ENCODE measurements at places on chromosomes 7 and 10.
A peak's percentile ranks its signal among the peaks of the same experiment; 100 is the strongest.

DNA sequence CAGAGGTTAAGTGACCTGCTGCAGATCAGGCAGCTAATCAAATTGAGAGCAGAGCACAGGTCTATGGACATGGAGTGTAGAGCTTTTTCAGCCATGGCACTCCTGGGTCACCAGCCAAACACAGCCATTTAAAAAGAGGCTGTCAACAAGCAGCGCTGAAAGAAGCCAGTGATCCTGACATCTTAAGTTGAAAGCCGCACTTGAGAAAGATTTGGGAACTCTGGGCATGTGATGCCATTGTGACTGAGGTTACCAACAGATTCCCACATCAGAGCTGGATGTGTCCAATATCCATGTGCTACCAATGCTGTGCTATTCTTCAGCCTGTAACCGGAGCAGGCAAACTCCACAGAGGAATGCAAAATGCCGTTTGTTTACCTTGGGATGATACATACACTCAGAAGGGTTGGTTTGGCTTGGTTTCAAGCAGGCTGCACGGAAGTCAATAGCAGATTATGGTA lies 56.2 kb upstream of the ABLIM1 start:
- peak; percentile 68 for DNase-seq
- no peaks in the 10 kb centered on the region for H3K27me3 ChIP-seq
- H3K36me3 ChIP-seq, result no peaks in the 10 kb centered on the region
- H3K4me1 ChIP-seq, result peaks cover 15% of the 10 kb centered on the region
- H3K27ac ChIP-seq, result peak overlapping the region; percentile 88

DNA sequence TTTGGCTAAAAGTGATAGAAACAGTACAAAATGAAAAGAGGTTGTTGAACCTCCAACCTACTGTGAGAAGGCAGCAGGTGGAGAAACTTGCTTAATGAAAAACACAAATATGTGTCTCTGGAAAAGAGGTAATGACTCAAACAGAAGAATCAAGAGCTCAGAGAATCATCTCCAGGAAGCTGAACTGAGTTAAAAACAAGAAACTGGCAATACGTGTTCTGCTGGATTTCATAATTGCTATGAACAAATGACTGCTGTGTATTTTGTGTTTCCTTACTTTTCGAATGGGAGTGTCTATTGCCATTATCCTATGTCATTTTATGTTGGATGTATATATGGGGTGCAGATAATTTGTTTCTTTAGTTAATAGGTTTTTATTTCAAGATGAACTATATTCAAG lies 401.1 kb downstream of the DGKB start:
- no peak overlapping the region for H3K27ac ChIP-seq
- H3K27me3 ChIP-seq, result no peaks in the 10 kb centered on the region
- no peak for DNase-seq
- no peak overlapping the region for H3K4me3 ChIP-seq

DNA sequence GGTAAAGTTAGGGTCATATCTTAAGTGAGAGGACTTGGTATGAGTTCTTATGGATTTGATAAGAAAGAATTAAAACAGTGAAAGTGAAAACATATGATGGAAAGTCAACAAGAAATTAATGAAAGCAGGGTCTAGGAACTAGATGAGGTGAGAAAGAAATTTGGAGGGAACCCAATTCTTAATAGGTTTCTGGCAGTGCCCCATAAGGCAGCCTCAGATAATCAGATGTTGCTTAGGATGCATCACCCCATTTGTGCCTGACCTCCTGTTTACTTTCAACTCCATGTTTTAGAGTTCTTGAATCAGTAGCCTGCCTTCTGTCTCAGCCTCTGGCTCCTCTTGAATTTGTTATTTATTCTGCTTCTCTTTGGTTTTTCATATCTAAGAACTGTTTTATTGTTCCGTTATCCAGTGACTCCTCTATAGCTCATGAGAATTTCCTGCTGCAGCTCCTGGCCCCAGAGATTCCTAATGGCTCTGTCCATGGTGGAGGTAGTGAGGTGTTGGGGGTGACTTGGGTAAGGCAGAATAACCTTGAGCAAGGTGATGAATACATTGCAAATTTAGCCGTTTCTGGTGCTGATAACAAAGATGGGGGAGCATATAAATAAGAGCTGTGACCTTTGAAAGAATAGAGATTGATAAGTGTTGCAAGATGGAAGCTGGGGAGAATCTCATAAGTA lies 17.6 kb downstream of the ITGB8 start:
- H3K27me3 ChIP-seq, result no peaks in the 10 kb centered on the region
- DNase-seq, result no peak
- H3K27ac ChIP-seq, result no peak overlapping the region
- no peaks in the 10 kb centered on the region for H3K36me3 ChIP-seq
- no peak overlapping the region for H3K4me3 ChIP-seq

- peak overlapping the region; percentile 53 for H3K27ac ChIP-seq
- no peaks in the 10 kb centered on the region for H3K27me3 ChIP-seq
- H3K4me1 ChIP-seq, result peaks cover 82% of the 10 kb centered on the region
- H3K36me3 ChIP-seq, result no peaks in the 10 kb centered on the region
- no peak for DNase-seq
Observed at GRCh38 chr10:35399414-35400009, 63.2 kb downstream of the CCNY start.

DNA sequence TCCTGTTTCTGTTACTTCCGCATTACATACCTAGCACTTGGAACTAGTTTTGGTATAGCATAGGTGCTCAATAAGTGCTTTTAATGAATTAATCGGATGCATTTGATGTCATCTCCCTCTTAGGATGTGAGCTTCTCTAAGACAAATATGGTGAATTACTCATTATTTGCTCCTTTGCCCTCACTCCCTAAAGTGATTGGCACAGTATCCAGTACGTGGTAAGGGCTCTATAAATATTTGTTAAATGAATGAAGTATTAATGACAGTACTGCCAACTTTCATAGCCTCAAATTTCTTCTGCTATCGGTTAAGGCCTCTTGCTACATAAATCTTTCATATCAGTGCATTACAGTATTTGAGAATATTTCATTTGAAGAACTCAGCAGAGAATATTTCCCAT lies 75.9 kb upstream of the ARID5B start:
- H3K4me3 ChIP-seq, result no peak overlapping the region
- no peak for DNase-seq
- no peaks in the 10 kb centered on the region for H3K27me3 ChIP-seq
- no peaks in the 10 kb centered on the region for H3K4me1 ChIP-seq
- H3K27ac ChIP-seq, result no peak overlapping the region
- no peaks in the 10 kb centered on the region for H3K36me3 ChIP-seq

DNA sequence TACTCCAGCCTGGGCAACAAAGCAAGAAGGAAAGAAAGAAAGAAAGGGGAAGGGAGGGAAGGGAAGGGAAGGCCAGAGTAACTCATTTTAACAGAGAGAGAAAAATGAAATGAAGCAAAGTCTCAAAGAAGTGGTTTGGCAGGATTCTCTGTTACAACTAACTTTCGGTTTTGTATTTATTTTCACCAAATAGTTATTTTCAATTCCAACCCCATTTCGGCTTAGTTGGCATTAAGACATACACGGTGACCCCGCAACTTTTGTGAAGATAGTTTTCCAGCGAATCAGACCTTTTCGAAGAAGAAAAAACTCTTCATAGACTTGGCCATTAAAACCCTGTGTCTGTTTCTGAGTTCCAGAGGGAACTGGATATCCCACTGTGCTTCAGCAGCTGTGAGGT lies 45.2 kb upstream of the LYZL2 start:
- H3K36me3 ChIP-seq, result no peaks in the 10 kb centered on the region
- no peak overlapping the region for H3K4me3 ChIP-seq
- H3K27me3 ChIP-seq, result no peaks in the 10 kb centered on the region
- H3K4me1 ChIP-seq, result peaks cover 3% of the 10 kb centered on the region
- no peak for DNase-seq
- H3K27ac ChIP-seq, result no peak overlapping the region
